ENCODE measurements at places on chromosomes 5 and 9.

DNA sequence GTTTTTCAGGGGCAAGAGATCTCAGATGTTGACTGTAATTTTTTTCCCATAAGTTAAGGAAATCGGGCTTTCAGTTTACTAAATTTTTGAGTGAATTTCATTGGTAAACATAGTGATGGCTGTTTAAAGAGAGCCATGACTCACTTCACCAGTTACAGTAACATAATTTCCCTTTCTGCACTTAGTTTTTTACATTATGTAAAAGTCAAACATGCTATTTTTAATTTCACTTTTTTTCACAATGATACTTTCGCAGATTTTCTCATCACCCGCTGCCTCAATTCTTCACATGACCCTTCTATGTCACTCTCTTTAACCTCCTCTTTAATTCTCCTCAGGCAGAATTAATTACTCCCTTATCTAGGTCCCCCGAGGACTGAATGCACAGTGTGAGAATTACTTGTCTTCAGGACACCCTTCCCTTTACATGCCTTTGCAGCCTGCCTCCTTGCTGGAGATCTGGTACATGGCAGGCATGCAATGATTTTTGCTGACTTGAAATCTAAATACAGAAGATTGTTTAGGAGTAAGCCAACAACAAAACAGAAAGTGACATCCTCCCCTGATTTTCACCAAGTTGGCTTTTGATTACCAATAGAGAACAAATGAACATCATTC is 217.5 kb upstream of the S1PR3 start:
- no peak for DNase-seq

GRCh38 chr9:129498451-129499384 is 122.2 kb downstream of the C9orf50 start:
- DNase-seq: no peak

GRCh38 chr9:107547772-107548297 is 58.3 kb upstream of the KLF4 start:
- no peak for DNase-seq

GRCh38 chr5:21823076-21823574 is 1030.0 kb downstream of the CDH12 start:
- no peak for DNase-seq

DNA sequence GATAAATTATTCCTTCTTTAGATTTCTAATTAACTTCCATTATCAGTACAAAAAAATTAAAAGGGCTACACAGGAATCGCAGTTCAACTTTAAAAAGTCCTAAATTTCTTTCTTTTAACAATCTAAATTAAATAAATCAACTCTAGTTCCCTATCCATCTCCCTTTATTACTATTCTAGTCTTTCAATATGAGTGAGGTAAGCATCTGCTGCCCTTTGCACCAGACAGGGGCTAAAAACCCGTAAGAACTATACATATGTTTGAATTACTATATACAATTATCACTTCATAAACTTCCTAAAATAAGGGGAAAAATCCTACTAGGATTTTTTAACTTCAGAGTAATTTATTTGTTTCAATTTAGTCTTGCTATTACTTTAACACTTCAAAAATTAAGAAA is 145.6 kb downstream of the SSBP2 start:
- DNase-seq: no peak

DNA sequence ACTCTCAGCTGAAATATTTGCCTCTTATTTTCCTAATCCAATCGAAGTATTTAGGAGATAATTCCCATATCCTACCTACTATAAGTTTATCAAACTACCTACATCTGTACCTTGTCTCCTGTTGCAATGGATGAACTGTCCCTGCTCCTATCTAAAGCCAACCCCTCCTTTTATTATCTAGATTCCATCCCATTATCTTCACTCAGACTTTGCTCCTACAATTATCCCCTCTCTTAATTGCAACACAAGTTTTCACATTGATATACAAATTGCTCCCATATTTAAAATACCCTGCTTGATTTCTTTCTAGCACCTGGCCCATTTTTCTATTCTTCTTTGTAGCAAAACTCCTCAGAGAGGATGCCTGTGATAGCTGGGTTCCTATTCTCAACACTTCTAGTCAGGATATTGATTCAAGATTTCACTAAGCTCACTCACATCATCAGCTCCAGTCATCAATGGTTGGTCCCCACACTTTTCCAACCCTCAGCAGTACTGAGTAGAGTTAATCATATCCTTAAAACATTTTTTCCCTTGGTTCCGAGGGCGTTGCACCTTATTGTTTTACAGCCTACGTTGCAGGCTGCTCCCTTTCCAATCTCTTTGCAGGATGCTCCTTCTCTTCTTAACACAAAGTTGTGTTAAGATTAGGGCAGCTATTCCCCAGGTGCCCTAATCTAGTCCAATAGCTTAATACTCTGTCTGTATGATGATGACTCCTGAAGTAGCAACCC is 177.8 kb upstream of the PTGER4 start:
- DNase-seq: no peak

DNA sequence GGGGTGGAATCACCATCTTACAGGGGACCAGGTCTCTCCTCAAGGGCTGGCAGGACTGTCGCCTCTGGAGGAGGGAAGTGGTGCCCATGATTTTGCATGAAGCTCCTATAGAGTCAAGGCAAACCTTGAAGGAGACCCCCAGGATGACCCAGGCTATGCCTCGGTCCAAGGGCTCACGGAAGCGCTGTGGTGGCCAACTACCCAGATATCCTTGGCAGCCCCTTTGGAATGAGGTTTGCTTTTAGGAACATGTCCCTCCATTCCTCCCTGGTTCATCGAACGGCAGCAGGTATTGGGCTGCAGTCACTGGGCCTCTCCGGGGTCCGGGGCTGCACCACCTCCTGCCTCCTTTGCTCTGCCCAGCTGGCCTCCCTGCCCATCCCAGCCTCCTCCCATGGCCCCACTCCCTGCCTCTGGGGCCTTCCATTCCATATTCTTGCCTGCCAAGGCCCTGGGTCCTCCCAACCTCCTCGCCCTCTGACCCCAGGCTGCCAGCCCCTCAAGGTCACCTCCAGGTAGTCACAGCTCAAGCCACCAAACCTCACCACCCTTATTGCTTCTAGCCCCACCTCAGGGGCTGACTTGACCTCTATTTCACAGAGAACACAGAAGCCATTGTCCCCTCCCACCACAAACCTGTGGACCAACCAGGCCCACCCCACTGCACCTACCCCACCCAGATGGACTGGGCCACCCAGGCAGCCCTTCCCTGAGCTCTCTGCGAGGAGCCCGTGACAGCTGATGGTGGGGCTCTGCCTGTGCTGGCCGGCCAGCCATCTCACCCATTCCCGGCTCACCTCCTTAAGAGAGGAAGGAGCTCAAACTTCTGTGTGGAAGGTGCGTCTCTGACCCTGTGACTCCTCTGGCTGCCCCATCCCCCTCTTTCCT is 3.6 kb upstream of the IL3 start:
- no peak for DNase-seq

GRCh38 chr9:95067897-95068296 is 249.6 kb downstream of the FANCC start:
- DNase-seq: no peak

DNA sequence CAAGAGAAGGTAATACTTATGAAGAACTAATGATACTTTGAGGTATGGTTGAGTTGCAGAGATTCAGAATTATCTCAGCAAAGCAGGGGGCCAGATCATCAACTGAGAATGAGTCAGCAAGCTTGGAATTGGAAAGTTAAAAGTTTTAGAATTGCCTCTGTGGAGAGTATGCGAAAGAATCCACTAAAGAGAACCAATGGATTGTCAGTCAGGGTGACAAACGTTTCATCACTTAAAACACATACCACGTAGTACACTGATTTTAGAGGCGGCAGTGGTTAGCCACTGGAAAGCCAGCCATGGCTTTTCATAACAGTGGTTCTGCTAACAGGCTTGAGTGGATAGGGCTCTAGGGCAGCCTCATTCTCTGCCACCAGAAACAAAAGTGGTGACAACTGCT is 30.7 kb downstream of the AOPEP start:
- DNase-seq: no peak

DNA sequence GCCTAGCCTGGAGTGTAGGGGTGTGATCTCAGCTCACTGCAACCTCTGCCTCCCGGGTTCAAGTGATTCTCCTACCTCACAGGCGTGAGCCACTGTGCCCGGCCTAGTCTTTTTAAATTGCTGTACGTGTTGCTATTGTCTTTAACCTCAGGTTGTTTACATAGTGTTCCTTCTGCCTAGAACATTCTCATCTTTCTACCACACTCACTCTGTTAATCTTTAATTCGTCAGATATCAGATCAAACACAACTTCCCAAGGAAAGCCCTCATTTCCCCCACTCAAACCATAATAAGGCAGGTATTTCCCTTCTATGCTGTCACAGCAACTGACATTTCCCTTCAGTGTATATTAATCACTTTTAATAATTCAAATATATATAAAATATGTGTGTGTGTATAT is 1310.0 kb upstream of the C9orf72 start:
- no peak for DNase-seq

GRCh38 chr5:35089334-35090314 is 41.9 kb upstream of the AGXT2 start:
- no peak for DNase-seq

- DNase-seq: no peak
Observed at GRCh38 chr9:34097865-34098264, 28.6 kb downstream of the DCAF12 start.

DNA sequence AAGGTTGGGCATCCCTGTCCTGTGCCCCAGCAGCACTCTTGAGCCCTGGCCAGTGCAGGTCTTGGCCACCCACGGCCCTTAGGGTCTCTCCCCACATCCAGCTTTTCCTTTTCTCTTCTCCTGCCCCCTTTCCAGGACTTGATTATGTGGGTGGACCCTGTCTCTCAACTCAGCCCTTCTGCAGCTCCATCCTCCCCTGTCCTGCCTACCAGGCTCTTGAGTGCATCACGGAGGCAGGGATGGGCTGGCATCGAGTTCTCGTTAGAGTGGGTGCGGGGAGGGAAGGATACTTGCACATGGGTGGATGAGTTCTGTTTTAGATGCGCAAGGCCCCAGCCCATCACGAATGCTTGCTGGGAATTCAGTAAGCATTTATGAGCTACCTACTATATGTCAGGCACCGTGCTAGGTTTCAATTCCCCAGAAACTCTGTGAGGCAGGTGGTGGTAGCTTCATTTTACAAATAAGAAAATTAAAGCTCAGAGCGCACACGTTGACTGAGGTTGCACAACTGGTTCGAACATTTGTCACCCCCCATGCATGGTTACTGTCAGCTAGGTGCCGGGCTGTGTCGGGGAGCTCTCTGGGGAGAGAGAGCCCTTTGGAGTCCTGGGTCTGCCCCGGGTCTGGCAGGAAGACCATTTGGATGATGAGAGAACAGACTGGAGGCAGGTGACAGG is 144.6 kb upstream of the PITX1 start:
- DNase-seq: no peak

DNA sequence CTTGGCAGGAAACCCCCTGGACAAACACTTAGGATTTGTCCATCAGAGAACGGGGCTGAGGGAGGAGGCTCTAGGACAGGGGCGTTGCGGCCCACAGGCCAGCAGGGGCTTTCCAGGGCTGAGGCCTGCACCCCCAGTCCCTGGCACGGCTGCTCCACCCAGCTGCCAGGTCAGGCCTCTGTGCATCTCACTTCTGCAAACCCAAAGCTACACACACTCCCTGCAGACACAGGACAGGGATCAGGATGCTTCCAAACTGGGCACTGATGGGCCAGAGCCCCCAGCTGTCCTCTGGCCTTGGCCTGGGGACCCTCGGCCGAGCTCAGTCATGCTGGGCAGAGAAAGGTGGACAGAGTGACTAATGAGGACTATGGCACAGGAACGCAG is 106.2 kb upstream of the SARDH start:
- no peak for DNase-seq

GRCh38 chr9:76798527-76798926 is 34.3 kb downstream of the PCA3 start:
- DNase-seq: no peak

- DNase-seq: no peak
Observed at GRCh38 chr5:88034520-88034919, 234.1 kb downstream of the TMEM161B start.

DNA sequence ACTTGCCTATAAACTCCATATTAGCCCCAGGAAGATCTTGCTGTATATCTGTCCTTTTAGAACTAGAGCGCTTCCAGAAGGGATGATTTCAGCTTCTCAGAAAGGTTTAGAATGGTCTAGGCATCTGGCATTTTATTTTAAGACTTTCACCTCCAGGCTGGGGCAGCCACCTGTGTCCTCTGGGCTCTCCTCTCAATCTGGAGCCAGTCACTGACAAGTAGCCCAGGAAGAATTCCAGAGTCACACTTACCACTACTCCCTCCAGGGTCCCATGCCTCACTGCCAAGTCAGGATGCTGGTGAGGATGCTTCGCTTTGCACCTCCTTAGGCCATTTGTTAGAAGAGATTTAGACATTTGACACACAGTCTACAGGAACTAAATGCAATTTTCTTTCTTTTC is 20.8 kb downstream of the B4GALT1 start:
- no peak for DNase-seq

DNA sequence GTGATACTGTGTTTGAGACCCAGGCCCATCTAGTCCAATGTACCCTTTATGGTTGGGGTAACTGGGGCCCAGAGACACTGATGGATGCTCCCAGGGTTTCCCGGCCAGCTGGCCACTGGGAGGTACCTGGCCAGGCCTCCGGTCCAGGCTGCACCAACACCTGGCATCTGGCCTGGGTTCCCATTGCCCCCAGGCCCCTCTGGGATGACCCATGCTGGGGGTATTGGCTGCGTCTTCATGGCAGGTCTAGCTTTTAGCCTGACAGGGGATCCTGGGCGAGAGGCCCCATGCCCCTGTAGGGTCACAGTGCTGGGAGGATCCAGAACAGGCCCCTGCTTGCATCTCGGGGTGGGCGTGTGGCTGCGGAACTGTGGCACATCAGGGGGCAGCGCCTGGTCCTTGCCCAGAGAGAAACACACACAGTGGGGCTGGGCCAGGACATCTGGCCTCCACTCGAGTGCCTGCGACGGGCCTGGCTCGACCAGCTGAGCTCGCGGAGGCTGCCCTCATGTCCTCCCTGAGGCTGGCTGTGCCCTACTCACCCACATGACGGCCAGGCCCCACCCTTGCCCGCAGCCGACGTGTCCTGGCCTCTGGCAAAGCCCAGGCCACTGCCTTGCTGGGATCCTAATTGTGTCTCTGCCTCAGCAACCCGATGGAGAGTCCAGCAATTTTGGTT is 21.5 kb upstream of the COL5A1 start:
- DNase-seq: no peak

DNA sequence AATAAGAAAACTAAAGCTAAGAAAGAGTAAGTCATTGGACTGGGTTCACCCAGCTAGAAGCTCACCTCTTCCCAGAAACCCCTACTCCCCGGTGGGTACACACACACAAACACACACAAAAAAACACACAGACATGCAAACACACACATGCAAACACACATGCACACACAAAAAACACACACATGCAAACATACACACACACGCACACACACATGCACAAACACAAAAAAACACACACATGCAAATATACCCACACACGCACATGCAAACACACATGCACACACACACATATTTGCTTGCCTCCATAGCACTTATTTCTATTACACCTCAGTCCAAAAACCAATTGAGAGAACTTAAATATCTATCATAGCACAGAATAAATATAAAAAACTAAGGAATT is 26.1 kb downstream of the RETREG1 start:
- no peak for DNase-seq

- no peak for DNase-seq
Observed at GRCh38 chr9:9817176-9817575, 795.6 kb downstream of the PTPRD start.
